PC-9 (cell line): ENCODE measurements at places on chromosomes 11 and 22. TPM values are rescaled to one million over a fixed set of nuclear protein-coding genes. Genes with fewer than 3 reads are reported as not detected.

Gene INS
- total RNA-seq: not detected in 2 replicates

Gene MS4A15
- not detected in 2 replicates for total RNA-seq

Gene SEPTIN3
- 1.2 and 1.5 TPM in 2 replicates for total RNA-seq

Gene FAM180B
- not detected in 2 replicates for total RNA-seq

Gene OR4D5
- not detected in 2 replicates for total RNA-seq

Gene PCSK7
- 41.6 and 50.4 TPM in 2 replicates for total RNA-seq

Gene SLC39A13
- 28.8 and 32.3 TPM in 2 replicates for total RNA-seq

Gene KIF18A
- 22.9 and 31.1 TPM in 2 replicates for total RNA-seq

Gene C11orf97
- not detected in 2 replicates for total RNA-seq

Gene SCUBE2
- not detected in 2 replicates for total RNA-seq

DNA sequence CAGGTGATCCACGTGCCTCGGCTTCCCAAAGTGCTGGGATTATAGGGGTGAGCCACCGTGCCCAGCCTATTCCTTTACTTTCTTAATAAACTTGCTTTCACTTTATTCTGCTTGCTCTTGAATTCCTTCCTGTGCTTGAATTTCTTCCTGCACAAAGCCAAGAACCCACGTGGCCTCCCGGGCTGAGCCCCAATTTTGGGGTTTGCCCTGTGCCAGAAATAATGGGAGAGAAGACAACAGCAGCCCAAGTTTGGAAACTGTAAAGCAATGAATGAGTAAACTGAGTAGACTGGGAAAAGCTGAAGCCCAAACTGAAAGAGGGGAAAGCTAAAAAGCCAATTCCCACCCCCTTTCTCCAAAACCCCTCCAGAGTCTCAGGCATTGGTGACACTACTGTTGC is 136.4 kb downstream of the NECTIN1 start:
- DNase-seq: no peak

DNA sequence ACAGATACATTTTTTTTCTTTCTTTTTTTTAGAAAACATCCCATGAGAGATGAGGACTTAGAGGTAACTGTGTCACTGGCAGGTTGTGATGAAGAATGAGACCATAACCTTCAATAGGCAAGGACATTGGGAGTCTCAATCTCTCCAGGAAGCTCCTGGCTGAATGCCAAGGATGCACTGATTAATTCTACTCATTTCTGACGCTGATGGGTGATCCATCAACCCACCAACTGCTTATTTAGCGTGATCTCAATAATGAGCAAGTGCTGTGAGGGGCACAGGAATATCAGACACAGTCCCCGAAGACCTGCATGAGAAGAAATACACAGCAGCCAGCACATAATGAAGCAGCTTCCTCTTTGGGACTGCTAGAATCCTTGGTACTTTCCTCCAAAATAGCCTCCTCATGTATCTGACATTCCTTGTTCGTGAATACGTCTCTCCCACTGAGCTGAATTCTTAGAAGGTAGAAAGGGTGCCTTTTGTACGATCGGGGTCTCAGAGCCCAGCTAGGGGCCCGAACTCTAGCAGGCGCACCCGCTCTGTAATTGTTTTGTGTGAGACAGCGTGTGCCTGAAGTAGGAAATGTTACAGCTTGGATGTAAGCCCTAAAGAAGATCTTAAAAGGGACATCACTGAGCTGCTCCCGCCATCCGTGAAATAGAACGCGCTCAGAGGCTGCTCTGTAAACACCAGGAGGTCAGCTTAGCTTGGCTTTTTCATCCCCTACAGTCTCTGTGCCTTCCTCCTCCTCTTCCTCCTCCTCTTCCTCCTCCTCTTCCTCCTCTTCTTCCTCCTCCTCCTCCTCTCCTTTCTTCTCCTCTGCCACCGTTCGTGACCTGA is 7.2 kb downstream of the CLMP start:
- DNase-seq: no peak

GRCh38 chr11:113113801-113114704 is 152.8 kb downstream of the NCAM1 start:
- peak; percentile 64 for DNase-seq

GRCh38 chr11:57213342-57214097 is 23.5 kb downstream of the APLNR start:
- DNase-seq: no peak

GRCh38 chr11:125074511-125075241 is 11.6 kb downstream of the SLC37A2 start:
- DNase-seq: no peak

DNA sequence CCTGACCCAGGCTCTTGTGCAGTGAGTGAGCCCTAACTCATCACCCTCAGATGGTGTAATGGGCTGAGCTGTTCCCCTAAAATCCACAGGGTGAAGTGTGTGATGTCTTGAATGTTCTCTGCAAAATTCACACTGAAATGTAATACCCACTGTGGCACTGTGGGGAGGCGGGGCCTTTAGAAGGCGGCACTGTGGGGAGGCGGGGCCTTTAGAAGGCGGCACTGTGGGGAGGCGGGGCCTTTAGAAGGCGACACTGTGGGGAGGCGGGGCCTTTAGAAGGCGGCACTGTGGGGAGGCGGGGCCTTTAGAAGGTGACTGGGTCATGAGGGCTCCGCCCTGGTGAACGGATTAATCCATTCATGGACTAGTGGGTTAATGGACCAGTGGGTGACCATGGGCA is 33.0 kb downstream of the CHID1 start:
- DNase-seq: no peak

- DNase-seq: no peak
Measured at GRCh38 chr11:94658888-94659287, 91.7 kb downstream of the PIWIL4 start.

DNA sequence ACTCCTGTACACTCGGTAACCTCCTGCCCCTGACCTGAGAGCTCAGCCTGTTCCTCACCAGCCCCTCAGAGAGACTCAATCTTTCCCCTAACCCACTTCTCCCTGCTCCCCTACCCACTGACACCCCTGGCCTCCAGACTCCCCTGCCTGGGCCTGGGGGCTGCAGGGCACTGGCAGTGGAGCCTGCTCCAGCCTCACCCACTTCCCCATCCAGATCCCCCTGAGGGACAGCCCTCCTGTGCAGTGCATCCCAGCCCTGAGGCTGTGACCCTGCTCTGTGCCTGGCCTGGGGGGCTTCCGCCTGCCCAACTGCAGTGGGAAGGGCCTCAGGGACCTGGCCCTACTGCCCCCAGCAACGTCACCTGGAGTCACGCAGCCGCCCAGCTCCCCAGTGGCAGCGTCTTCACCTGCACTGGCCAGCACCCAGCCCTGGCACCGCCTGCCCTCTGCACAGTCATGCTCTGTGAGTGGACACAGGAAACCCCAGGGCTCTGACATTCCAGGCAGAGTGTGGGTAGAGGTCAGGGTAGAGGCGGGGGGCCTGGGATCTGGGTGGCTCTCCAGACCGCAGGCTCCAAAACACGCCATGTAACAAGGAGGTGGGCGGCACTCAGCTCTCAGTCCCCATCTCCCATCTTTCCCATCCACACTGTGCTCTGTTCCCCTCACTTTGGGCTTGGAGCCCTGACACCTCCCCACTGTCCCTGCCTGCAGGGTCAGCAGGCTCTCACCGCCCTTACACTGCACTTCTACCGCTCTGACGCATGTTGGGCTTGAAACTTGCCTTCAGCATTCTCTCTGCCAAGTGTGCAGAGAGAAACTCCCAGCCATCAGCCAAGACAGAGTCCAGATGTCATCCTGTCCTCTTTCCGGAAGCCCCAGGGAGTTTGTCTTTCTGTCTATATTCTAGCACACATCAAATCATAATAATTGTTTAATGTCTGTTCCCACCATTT is 5.1 kb downstream of the VSIG10L2 start:
- DNase-seq: peak; percentile 50

- peak; percentile 0 for DNase-seq
Measured at GRCh38 chr11:121270001-121270678, 22.4 kb upstream of the SC5D start.

GRCh38 chr11:44351006-44351660 is 41.2 kb upstream of the ALX4 start:
- DNase-seq: no peak

GRCh38 chr11:9126636-9127035 is 35.2 kb upstream of the SCUBE2 start:
- no peak for DNase-seq

DNA sequence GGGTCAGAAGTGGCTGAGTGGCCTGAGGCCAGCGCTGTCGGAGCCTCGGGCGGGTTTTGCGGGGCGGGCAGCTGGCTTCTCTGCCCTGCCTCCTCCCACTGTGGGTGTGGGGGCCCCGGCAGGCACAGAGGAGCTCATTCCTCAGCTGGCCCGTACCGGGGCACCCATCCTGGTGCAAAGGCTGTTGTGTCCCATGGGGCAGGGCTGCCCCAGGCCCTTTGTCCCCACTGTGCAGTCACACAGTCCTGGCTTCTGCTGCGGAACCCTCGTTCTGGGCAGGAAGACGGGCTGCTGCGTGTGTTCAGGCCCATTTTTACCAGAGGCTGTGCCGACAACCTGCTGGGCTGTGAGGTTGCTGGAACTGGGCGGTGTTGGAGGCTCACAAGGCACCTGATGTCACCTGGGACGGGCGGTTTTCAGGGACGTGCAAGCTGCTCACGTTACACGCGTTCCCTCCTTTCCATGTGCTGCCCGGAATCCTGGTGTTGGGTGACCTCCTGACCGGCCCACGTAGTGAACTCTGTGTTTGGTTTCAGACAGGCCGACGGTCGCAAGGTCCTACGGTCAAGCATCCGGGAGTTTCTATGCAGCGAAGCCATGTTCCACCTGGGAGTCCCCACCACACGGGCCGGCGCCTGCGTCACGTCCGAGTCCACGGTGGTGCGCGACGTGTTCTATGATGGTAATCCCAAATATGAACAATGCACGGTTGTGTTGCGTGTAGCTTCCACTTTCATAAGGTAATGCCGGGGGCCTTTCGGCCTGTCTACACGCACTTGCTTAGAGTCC is 5.2 kb downstream of the SELENOO start:
- DNase-seq: no peak

DNA sequence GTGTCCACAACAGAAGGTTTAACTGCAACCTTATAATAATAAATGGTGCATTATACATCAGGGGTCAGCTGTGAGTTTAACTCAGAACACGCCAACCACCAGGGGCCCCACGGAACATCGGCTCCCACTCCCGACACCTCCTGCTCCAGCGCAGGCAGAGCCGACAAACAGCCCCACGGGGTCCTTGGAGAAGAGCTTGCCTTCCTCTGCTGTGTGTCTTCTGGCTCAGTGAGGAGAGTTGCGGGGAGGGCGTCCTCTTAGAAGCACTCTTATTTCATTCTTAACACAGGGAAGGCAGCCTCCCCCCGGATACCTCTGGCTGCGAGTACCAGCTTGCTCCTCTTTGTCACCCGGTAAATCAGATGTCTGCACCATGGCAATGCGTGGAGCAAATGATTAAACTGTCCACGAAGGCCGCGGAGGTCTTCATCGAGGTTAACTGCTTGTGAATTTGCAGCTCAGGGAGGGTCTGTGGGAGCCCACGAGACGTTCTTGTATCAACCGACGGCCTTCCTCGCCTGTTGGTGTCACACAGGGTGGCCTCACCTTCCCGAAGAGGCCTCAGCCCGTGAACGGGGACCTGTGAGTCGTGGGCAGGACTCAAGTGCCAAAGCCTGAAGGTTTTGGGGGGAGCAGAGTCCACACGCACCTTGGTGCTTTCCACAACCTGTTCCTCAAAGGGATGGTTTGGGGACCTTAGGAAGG is 464.0 kb downstream of the BRD1 start:
- DNase-seq: no peak

DNA sequence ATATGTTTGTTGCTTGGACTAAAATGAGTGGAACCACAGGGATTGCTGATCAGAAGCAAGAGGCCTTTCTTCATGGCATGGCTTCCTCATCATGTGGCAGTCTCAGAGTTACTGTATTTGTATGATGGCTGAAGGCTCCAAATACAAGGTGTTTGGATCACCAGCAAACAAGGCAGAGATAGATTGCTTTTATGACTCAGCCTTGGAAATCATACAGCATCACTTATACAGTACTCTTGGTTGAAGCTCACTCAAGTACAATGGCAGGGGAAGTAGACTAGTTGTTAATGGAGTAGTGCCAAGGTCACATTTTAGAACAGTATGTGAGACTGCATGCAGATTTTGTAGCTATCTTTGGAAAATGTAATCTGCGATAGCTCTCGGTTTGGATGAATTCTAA is 16.6 kb downstream of the CAPRIN1 start:
- DNase-seq: no peak

DNA sequence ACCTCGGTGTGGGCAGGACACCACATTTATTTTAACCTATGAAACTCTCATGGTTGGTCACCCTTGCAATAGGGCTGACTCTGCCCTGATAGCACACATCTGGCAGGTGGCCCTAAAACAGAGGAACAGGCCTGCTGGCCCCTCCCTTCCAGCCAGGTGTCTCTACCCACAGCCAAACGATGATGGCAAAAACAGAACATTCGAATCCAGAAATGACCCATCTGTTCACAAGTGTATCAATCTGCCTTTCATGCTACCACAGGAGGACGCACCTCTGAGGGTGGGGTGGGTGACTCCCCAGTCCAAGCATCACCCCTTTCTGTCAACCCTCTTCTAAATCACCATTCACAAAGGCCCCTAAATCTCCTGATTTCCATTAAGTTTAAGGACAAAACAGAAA is 118.1 kb downstream of the ETS1 start:
- no peak for DNase-seq

GRCh38 chr11:44224867-44225501 is 85.0 kb downstream of the ALX4 start:
- DNase-seq: no peak

GRCh38 chr11:78211565-78211964 is 22.8 kb downstream of the USP35 start:
- DNase-seq: no peak

- peak; percentile 90 for DNase-seq
Measured at GRCh38 chr11:35362521-35362980, 56.8 kb downstream of the SLC1A2 start.

DNA sequence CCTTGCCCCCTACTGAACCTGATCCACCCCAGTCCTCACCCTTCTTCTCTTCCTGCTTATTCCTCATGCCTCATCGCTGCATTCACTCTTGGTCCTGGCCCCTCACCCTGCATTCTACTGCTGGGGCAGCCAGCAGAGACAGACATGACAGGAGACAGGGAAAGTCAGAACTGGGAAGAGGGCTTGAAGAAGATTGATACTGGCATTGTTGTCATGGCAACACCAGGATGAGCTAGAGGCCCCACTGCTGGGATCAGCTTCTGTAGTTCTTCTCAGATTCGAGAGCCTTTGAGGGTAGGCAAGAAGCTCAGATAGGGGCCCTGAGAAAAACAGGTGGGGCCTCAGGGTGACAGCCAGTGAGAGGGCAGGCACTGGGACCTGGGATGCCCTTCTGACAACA is 264.3 kb downstream of the MIAT start:
- no peak for DNase-seq

- no peak for DNase-seq
Measured at GRCh38 chr22:42969348-42969975, 45.5 kb downstream of the PACSIN2 start.
